ENCODE measurements at places on chromosomes 7 and 10.

DNA sequence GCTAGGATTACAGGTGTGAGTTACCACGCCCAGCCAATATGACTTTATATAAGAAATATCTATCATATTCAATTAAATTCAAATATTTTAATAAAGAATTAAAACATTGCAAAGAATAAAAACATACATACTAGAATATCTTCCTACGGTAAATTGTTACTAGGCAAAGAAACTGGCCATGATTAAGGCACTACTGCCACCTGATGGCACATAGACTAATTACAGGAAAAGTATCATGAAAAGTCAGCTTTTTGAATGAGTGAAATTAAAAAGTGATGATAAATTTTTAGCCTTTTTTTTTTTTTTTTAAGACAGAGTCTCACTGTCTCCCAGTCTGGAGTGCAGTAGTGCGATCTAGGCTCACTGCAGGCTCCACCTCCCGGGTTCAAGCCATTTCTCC, 30.9 kb downstream of the MRPS33 start:
- DNase-seq, result no peak

DNA sequence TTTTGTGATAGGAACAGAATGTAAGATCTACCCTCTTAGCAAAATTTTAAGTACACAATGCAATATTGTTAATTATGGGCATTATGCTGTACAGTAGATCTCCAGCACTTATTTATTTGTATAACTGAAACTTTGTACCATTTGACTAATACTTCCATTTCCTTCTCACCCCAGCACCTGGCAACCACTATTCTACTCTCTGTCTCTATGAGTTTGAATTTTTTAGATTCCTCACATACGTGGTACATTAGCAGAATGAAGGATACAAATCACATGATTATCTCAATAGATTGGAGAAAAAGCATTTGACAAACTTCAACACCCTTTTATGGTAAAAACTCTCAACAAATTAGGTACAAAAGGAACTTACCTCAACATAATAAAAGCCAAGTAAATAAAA, 90.3 kb upstream of the DLX6 start:
- DNase-seq, result no peak

- DNase-seq, result no peak
These were observed 27.6 kb upstream of the RNF32 start for GRCh38 chr7:156612930-156613329.

GRCh38 chr7:26664735-26665416, 199.5 kb downstream of the SKAP2 start:
- no peak for DNase-seq

- DNase-seq, result no peak
These were observed 121.2 kb upstream of the PITRM1 start for GRCh38 chr10:3293581-3294431.

DNA sequence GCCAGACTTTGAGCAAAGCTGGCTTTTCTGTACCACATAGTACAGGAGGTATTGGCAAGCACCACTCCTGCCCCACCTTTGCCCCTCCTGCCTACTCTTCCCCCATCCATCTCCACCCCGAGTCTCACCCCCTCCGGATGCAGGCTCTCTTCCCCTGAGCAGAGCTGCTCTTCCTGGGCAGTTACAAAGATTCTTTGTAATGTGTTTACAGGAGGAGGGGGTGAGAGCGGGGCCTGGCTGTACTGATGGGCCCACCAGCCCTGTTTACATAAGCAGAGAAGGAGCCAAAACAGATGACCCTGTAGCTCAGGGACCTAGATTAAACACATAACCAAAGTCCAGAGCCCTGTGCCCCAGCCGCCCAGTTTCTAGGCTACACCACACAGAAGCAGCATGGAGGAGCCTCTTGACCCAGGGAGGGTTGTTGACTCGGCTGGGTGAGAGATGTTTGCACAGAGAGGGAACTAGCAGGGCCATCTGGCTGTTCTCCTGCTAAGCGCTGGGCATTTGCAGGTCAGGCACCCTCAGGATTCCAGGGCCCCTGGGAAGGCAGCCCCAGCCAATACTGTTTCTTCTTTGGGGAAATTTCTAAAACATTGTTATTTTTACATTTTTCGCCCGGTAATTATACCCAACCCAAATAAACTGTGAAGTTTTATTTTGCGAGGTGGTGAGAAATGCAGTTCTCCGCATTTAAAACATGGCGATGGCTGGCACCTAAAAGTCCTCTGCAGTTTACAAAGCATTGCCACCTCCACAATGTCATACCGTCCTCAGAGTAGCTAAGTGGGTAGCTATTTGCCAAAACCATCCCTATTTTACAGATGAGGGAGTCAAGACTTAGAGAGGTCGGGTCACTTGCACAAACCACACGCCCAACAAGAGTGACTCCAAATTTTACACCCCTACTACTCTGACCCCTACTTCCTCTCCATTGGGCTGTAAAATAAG, 11.4 kb upstream of the ZKSCAN1 start:
- no peak for DNase-seq

GRCh38 chr7:151721694-151722093, 155.2 kb downstream of the PRKAG2 start:
- DNase-seq, result no peak

GRCh38 chr7:42224391-42225003, 12.5 kb downstream of the GLI3 start:
- no peak for DNase-seq

DNA sequence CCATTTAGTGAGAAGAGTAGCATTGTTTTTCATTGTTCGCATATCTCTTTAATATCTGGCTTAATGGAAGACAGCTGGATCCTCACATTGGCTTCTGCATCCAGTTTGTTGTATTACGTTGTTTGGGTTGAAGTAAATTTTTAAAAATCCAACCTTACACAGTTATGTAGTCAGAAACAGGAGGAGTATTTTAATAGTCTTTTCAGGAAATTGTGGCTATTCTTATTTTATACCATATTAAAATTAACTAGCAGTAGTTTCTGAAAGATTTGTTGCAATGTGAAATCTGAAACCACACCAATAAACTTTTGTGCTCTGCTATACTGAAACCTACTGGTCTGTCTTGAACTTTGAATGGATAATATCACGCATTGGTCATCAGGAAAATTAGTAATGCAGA, 27.9 kb downstream of the MYPN start:
- DNase-seq, result no peak

DNA sequence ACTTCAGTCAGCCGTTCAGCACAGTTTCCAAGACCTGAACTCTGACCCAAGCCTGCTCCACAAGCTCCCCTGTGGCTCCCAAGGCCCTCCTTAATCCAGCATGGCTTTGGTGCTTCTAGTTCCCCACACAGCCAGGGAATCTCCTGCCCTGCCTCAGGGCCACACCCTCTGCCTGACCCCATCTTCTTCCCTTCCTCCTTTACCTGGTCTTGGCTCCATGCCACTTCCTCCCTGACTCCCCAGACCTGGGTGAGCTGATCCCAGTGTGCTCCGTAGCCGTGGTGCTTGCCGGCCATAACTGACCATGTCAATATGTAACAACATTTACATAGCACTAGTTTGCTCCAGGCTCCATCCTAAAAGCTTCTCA, 20.0 kb downstream of the TMEM273 start:
- no peak for DNase-seq

- no peak for DNase-seq
These were observed 87.3 kb upstream of the NAMPT start for GRCh38 chr7:106372126-106372525.

GRCh38 chr7:32153006-32153405, 82.8 kb upstream of the PDE1C start:
- no peak for DNase-seq

GRCh38 chr10:72318418-72319262, 36.1 kb downstream of the DNAJB12 start:
- DNase-seq, result no peak

DNA sequence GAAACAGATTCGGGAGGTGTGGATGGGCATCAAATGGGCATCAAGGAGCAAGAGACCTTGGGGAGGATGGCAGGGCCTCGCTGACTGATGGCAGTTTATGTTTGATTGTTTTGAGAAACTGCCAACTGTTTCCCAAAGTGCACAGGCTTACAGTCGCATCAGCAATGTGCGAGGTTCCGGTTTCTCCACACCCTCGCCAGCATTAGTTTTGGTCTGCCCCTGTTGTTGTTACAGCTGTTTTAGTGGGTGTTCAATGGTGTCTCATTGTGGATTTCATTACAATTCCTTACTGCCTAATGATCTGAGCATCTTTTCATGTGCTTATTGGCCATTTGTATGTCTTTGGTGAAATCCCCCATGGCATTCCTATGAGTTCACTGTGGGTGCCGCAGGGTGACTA, 24.4 kb downstream of the AKR1E2 start:
- DNase-seq, result no peak

- no peak for DNase-seq
These were observed 4.6 kb downstream of the USP54 start for GRCh38 chr10:73586583-73586984.

DNA sequence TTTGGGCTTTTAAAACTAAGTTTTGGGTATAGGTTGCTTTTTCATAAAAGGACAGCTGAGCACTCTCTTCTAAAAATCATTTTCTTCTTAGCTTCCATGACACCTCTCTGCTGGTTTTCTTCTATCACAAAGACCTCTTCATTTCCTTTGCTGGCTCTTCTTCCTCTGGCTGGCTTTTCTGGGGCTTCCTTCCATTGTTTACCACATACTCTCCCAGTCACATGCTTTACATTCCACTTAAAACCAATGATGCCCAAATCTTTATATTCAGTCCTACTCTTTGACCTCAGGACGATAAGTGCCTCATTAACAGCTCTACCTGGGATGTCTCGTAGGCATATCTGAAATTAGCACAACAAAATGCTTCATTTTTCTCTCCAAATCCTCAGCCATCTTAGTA, 26.8 kb downstream of the FAM133B start:
- no peak for DNase-seq

GRCh38 chr7:142933624-142934023, at the start of gene TRPV5:
Gene TRPV5 (minus strand): TSS chr7:142933746. CDS start chr7:142933459, 287 bp downstream.
- no peak for DNase-seq

DNA sequence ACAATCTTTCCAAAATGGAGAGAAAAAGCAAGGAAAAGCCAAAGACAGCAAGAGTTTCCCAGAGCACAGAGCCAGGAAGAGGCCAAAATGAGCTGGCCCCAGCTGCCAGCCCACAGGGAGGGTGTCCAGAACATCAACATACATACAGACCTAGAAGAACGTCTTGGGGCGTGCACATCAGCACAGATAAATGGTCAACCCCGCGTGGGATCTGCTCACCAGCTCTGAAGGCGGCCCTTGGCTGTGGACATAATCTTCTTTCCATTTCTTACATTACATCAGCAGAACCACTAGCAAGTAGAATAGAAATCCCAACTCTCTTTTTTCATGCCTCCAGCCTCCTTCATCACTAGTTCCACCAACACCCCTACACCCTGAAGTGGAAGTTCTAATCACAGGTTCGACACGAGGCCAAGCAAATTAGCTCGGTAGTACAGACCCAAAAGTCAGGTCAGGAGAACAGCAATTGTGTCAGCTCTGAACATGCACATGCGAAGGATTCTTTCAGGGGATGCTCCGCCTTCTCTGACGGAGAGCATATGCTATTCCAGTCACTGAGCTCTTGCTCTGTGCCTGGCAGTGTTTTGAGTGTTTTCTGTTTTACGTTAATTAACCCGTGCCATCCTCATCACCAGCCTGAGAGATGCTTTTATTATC, 16.4 kb downstream of the SH3PXD2A start:
- DNase-seq, result no peak

DNA sequence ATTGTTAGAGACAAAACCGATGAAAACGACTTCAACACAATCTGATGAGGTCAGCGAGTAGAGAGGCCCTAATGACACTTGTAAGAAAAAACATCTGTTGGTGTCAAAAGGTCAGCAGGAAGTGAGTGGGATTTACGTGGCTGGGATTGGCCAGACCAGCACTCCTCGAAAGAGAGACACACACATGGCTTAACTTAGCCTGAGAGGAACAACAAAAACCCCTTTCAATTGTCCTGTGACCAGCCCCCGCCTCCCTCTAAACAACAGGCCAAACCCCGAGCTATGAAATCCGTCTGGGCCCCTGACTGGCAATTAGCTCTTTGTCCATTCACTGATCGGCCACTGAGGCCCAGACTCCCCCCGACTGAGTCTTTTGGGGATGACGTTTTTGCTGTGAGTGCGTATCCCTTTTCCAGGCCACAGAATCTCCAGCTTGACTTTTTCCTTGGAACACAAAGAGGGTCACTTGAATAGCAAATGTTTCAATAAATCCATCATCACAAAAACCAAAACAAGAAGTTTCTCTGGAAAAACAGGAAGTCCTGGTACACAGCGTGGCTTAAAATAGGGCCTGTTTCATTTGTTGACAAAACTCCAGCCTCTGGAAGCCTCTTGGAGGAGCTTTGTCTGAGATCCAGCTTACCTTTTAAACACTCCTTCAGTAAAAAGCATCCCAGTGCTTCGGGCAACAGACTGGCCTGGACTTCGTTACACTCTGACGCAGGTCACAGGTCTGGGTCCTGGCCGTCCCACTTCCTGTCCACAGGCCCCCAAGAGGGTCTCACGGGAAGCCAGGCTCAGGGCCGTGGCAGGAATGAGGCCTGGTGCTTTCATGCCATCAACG, 103.0 kb downstream of the CTBP2 start:
- DNase-seq, result no peak

DNA sequence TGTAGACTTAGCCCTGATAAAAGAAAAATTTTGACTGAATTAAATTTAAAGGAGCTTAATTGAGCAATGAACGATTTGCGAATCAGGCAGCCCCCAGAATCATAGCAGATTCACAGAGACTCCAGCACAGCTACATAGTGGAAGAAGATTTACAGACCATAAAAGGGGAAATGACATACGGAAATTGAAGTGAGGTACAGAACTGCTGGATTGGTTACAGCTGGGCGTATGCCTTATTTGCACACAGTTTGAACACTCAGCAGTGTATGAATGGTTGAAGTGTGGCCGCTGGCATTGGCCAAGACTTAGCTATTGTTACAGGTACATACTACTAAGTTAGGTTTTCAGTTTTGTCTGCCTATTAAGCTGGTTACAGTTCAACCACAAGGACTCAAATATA, 433.5 kb upstream of the CELF2 start:
- no peak for DNase-seq

DNA sequence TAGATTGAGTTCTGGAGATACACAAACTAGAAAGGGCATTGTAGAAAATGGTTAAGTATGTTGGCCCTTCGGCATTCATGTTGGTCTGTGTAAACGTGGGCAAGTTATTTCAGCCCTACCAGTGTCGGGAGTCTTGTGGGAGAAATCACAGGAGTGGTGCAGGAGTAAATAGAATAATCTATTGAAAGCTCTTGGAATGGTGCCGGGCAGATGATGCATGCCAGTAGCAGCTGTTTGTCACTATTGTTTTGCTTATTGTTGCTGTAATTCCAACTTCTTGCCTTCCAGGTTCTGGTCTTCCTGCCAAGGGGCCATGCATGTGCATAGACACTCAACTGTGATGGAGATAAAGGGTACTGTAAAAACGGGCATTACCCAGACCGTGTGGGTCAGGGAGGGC, 259.4 kb downstream of the CAMK1D start:
- DNase-seq, result no peak

- DNase-seq, result no peak
These were observed 106.0 kb upstream of the INSYN2A start for GRCh38 chr10:127302343-127302742.

All from omental fat pad (tissue), 4 donors.